PC-3 (cell line): ENCODE measurements at places on chromosomes 6 and 20. TPM values are rescaled to one million over a fixed set of nuclear protein-coding genes. Genes with fewer than 3 reads are reported as not detected.
A peak's percentile ranks its signal among the peaks of the same experiment; 100 is the strongest.

Gene TPBG
- total RNA-seq: 43.0 and 49.6 TPM in 2 replicates

DNA sequence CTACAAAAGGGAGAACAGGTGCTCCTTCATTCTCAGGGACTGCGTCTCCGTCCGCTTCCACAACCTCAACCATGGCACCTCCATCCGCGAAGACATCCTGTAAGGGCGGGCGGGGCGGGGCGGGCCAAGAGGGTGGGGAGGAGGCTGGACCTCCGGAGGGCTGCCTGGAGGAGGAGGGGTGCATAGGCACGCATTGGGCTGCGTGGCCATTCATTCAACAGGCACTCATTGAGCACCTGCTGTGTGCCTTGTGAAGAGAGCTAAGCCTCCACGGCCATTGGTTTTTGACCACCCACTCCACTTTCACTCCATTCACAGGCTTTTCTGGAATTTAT, 435 bp downstream of the ZSWIM3 start:
- H3K4me1 ChIP-seq: peaks cover 30% of the 10 kb centered on the region
- no peak for DNase-seq
- H3K27ac ChIP-seq: no peak overlapping the region
- peak overlapping the region; percentile 87 for H3K4me3 ChIP-seq
- H3K36me3 ChIP-seq: 0 out of 2 replicates have a peak, but pooled peaks cover 8% of the 10 kb centered on the region
- no peaks in the 10 kb centered on the region for H3K27me3 ChIP-seq

- H3K36me3 ChIP-seq: no peaks in the 10 kb centered on the region
- DNase-seq: no peak
- no peak overlapping the region for H3K27ac ChIP-seq
- H3K4me3 ChIP-seq: no peak overlapping the region
- H3K4me1 ChIP-seq: no peaks in the 10 kb centered on the region
These were observed 5.8 kb upstream of the MLN start for GRCh38 chr6:33809594-33809993.

DNA sequence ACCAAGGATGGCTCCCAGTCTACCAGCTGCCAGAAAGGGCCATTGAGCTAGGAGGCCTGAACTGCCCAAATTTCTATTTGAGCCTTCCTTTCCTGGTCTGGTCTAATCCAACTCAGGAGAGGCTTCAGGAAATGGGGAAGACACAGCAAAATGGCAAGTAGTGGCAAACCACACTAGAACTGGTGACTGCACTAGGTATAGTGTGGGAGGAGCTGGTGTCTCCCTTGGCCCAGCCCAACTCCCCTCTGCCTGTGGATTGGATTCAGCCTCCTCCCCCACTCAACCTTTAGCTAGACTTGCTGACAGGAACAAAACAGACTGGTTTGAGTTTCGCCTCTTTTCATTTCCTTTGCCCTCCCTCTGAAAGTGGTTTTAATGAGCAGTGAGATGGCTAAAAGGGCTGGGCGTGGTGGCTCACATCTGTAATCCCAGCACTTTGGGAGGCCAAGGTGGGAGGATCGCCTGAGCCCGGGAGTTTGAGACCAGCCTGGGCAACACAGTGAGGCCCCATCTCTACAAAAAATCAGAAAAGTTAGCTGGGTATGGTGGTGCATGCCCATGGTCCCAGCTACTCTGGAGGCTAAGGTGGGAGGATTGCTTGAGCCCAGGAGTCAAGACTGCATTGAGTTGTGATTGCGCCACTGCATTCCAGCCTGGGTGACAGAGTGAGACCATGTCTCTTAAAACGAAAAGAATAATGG, 17.5 kb downstream of the MRPS18A start:
- H3K27me3 ChIP-seq: no peaks in the 10 kb centered on the region
- H3K4me3 ChIP-seq: no peak overlapping the region
- peak; percentile 77 for DNase-seq
- H3K4me1 ChIP-seq: peaks cover 42% of the 10 kb centered on the region
- H3K27ac ChIP-seq: peak overlapping the region; percentile 80
- peaks cover 19% of the 10 kb centered on the region for H3K36me3 ChIP-seq

Gene TMEM217
- total RNA-seq: 2.2 and 2.4 TPM in 2 replicates

Gene F13A1
- total RNA-seq: not detected in 2 replicates

DNA sequence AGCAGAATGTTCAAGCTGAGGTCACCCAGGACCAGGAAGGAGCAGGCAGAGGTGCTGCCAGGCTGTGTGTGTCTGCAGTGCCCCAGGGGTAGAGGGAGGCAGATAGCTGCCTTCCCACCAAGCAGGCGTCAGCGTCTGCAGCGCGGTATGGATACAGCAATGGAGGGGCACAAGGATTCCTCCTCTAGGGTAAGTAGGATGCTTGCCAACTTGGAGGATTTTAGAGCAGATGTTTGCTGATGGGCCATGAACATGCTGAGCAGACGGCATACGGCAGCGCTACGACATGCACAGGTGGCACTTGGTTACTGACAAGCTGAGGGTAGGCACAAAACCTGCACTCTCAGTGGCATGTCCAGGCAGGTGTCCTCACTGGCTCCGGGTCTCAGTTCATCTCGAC, 48.1 kb downstream of the PSMG4 start:
- no peak overlapping the region for H3K27ac ChIP-seq
- no peaks in the 10 kb centered on the region for H3K36me3 ChIP-seq
- no peak overlapping the region for H3K4me3 ChIP-seq

Gene DDX43
- total RNA-seq: not detected in 2 replicates

DNA sequence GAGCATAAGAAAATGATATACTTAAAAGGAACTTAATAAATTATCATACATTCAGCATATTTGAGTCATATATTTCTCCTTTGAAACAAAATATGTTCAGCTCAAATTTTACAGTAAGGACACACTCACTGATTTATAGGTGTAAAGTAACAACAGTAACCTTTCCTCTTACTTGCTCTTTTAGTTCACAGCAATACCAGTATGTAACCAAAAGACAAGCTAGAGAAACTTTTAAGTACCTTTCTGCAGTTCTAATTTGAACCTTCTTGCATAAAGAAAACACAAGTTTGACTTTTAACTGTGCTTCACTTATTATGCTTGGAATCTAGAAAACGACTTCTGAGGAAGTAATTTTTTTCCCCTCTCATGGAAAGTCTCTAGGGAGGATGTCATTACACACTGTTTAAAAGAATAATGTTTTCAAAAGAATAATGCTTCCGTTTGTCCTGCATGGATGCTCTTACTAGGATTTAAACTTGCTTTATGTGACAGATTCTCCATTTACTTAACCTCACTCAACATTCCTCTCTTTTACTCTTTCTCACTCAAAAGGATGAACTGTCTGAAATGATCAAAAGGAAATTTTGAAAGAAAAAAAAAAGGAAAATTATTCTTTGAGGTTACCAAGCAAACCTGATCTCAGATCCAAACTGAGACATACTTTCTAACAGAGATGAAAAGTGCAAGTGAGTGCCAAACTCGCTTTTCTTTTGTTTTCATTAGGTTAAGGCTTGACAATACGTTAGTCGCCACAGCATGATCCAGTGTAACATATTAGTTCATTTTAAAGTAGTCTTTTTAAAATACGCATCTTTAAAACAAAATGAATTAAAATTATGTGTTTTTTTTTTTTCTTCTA, 22.4 kb upstream of the CALHM6 start:
- no peaks in the 10 kb centered on the region for H3K4me1 ChIP-seq
- H3K27me3 ChIP-seq: no peaks in the 10 kb centered on the region

- H3K27ac ChIP-seq: peak overlapping the region; percentile 50
- H3K36me3 ChIP-seq: no peaks in the 10 kb centered on the region
- DNase-seq: no peak
- H3K4me1 ChIP-seq: peaks cover 19% of the 10 kb centered on the region
- no peaks in the 10 kb centered on the region for H3K27me3 ChIP-seq
These were observed 21.3 kb upstream of the DST start for GRCh38 chr6:56664029-56664428.

Gene NR2E1
- total RNA-seq: 0.07 TPM in 1 of 2 replicates, not detected in the other
